Stimulated activated CD8-positive, alpha-beta memory T cell treated with anti-CD3 and anti-CD28 coated beads, Interleukin-15, amount 100 ng/mL, for 4 hours (primary cell): ENCODE measurements at places on chromosomes 1 and 21.

GRCh38 chr1:42142894-42143675 is 10.1 kb upstream of the GUCA2B start:
- DNase-seq, result no peak

DNA sequence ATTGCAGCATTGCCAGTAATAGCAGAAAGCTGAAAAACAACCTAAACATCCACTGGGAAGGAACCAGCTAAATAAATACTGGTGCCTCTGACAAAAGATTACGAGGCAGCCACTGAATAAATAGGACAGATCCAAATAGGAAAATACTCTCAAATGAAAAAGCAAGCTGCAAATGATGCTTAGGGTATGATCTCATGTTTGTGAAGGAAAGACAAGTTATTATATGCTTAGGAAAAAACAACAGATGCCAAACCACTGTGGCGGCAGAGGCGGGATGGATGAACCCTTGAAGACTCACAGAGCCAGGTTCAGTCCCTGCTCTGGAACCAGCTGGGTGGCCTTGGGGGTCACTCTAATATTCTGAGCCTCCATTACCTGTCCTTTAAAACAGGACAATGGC is 41.6 kb downstream of the MATN1 start:
- DNase-seq, result no peak

DNA sequence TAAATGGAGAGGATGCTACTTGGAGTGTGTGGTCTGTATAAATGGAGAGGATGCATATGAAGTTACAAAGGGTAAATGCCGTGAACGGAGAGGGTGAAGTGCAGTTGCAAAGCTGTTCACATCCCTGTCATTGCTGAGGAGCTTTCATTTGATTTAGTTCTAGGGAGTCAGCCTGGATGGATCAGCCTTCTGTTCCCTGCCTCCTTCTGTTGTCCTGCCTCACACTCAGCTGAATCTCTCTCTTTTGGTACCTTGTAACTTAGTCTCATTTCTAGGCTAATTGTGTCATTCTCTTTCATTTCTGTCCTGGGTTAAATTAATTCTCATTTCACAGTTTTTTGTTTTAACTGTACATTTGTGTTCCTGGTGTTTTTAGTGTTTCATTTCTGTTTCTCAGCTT is 133.2 kb upstream of the COL6A1 start:
- no peak for DNase-seq

DNA sequence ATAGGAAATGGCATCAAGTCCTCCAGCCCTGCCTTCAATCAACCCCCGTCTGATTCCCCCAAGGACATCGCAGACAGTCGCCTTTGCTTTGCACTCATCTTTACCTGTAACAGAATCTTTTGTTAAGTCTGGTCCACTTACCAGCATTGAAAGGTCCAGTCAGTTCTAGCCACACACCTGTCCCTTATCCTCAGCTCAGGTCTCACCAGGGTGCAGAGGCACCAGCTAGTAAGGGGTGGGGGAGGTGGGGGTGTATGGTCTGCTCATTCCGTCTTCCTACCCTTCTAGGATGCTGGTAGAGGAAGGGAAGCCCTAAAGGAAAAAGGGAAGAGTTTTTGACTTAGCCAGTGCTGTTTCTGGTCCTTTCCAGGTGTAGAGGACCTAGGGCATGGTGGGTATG is 427.7 kb downstream of the MATN1 start:
- no peak for DNase-seq

DNA sequence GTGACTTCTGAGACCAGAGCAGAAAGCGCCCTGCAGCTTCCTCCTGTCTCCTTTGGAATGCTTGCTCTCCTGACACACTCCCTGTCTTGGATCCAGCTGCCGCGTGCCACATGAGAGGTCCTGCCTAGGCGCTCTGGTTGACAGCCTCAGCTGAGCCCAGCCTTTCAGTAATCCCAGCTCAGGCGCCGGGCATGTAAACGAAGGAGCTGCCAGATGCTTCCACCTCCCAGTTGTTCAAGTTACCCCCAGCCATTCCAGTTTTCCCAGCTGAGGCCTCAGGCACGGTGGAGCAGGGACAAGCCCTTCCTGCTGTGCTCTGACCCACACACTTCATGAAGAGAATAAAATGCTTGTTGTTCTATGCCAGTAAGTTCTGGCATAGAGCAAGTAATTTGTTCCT is 14.3 kb upstream of the CD34 start:
- no peak for DNase-seq

DNA sequence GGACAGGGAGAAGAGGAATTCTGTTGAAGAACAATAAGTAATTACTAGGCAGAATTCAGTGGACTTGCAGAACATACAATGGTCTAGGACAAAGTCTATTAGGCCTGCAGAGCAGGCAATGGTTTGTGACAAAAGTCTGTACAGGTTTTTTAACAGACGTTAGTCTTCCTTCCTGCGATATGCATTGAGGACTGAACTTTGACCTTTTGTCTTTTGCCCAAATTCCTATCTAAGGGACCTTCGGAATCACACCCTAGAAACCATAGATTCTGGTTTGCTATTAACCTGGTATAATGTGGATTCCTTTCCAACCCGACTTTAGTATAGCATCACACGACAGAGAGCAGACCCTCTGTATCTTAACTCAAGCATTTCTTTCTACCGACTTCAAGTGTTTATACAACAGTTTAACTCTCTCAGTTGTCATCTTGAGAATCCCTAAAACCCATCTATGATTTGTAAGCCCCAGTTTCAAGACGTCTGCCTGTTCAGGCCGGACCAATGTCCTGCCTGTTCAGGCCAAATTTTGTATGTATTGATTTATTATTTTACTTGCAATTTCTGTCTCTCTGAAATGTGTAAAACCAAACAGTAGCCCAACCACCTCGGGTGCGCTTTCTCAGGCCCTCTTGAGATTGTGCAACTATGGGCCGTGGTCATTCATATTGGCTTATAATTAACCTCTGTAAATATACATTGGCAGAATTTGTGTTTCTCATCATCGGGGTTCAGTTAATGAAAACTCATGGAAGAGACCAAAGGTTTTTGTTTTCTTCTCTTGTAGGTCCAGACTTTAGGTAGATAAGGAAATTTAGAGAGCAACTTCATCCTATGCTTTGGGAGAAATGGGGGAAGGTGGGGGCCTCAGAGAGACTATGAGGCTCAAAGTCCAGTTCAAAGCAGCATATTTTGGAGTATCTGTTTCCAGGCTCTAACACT is 76.9 kb upstream of the TNFSF18 start:
- DNase-seq, result no peak

DNA sequence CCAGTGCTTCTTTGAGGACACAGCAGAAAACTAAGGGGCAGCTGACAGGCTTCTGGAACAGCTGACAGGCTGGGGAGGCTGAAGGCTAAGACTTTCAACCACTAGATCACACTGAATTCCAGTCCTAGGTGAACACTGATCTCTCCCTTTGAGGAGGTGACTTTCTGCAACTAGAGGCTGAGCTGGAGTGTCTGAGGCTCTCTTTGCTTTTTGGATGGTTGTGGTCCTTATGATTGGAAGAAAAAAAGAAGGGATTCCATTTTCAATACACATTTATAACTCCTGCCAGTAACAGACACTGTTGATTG is 1.4 kb downstream of the IL6R start:
- DNase-seq, result no peak

DNA sequence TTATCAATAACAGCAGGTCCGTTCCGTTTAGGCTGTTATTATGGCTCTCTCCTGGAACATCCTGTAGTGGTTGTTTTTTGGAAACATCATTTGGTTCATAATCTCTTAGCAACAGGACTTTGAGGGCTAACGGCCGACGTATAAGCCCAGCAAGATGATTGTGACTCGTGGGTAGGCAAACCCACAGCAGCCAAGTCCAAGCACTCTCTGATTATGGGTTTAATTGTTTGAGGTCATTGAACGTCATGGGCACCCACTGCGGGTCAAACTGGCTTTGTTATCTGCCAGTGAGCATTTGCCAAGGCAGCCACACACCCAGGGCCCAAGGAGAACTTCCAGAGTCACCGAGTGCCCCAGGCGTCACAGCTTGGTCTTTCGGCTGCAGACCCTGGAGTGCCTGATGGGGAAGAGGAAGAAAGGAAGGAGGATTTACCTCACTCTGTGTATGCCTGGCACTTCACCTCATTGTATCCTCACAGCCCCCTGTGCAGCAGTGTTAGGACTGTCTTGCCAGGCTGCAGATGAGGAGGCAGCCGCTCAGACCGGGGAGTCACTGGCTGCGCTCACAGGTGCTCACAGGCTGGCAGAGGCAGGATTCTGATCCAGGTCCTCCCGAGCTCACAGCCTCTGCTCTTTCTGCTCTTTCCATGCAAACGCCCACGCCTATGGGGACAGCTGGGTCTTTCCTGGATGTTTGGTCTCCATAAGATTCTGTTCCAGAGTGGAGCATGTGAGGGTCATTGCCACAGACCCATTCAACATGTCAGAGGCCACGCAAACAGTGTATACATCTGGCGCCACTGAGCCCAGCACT is 30.8 kb upstream of the EPS8L3 start:
- DNase-seq, result no peak
